ENCODE measurements at places on chromosomes 5 and 9. TPM values are rescaled to one million over a fixed set of nuclear protein-coding genes. Genes with fewer than 3 reads are reported as not detected.

The OTULINL gene
- total RNA-seq: 10.6 TPM

- no peak overlapping the region for H3K27ac ChIP-seq
- no peak overlapping the region for H3K4me3 ChIP-seq
- no peaks in the 10 kb centered on the region for H3K4me1 ChIP-seq
- DNase-seq: no peak
These were observed 100.9 kb downstream of the NRG2 start for GRCh38 chr5:139942243-139942642.

- no peak overlapping the region for H3K27ac ChIP-seq
- peaks cover 5% of the 10 kb centered on the region for H3K4me1 ChIP-seq
- H3K27me3 ChIP-seq: no peaks in the 10 kb centered on the region
- H3K36me3 ChIP-seq: no peaks in the 10 kb centered on the region
These were observed 26.8 kb downstream of the RGS7BP start for GRCh38 chr5:64532657-64533056.

GRCh38 chr9:113525831-113526230 is 62.3 kb downstream of the RGS3 start:
- no peaks in the 10 kb centered on the region for H3K27me3 ChIP-seq
- H3K4me3 ChIP-seq: no peak overlapping the region
- peaks cover 15% of the 10 kb centered on the region for H3K4me1 ChIP-seq

The SLC34A3 gene
- total RNA-seq: 0.13 TPM

Data from WTC11 (cell line).